GDM1 (cell line): ENCODE measurements at places on chromosomes 5 and 9.

DNA sequence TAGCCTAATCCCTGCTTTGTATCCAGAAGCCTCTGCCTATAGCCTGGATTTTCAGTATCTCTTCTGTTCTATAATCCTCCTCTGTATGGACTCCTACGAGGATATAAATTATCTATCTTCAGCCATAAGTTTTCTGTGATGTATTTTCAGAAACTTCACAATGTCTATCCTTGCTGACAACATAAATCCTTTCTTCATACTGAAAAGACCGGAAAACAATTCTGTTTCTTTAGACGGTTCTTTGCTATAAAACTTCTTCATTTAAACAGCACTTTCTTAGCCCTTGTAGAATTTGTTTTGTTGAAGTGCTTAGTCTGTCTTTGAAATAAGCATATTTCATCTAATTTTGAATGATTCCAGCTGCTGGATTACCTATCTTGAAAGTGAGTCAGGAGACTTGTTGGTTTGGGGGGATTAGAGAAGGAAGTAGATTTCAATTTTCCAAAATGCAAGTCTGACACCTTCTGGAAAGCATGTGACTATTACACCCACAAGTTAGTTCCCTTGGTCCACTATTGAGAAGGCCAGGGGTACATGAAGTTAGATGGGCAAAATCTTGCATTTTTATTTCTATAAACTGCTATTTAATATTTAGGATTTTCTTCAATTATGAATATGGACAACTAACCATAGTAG is 96.3 kb upstream of the RANBP3L start:
- peak; percentile 14 for DNase-seq

DNA sequence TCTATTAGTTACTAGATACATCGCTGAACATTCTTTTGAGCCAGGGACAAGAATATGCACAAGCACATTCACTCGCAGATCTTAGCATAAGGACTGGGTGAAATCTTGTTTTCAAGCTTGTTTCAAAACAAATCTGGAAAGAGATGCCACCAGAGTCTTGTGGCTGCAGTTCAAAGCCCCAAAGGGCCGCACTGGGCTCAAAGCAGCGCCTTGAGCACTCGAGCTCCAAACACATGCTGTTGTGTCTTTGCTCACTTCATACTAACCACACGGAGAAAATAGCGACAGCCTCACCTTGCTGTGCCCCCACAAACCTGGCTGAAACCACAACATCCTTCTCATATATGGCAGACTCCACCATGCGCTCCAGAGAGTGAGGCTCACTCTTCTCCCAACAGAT is 34.2 kb upstream of the IL7R start:
- no peak for DNase-seq

DNA sequence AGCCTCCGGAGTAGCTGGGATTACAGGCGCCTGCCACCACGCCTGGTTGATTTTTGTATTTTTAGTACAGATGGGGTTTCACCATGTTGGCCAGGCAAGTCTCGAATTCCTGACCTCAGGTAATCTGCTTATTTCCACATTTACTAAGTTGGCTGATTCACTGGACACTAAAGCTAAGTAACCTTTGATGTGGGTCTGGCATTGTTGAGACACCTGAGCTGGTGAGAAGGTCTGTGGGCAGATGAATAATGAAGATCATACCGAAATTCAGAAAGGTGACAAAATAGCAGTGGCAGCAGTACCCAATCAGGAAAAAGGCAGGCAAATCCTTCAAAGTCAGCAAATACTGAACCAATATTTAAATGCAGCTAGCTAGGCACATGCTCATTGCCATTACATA is 210.6 kb upstream of the ZNF608 start:
- no peak for DNase-seq

GRCh38 chr9:4113711-4114110 is 186.2 kb downstream of the GLIS3 start:
- no peak for DNase-seq

DNA sequence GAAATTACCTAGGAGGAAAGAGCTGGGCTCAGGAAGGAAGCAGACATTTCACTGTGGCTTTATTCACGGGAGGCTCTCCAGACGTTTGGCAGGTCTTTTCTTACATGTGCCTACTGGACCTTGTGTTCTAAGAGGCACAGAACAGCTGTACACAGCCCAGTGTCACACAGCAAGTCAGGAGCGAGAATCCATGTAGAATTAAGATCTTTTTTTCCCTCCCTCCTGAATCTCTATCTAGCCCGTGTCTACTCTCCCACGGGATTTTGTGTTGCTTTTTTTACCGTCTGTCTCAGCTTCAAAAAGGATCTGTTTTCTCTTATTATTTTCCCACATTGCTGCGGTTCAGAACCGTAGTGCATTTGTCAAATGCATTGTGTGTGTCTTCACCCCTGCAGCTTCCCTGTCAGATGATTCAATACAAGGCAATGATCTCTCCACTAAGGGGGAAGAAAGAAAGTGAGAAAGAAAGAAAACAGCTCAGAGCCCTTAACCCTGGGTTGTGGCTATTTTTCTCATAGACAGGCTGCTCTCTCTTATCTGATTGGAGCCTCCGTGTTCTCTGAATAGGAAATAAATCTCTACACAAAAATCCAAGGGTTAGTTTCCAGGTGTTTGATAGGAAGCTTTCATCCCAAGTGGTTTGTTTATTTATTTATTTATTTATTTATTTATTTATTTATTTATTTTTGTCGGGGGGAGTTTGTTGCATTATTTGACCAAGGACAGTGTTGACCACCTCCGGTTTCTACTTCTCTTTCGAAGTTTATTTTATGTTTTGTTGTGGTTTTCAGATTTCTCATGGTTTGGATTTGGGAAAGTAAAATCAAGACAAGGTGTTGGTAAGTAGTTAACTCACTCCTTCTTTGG is 191.0 kb downstream of the NTRK2 start:
- DNase-seq = no peak

DNA sequence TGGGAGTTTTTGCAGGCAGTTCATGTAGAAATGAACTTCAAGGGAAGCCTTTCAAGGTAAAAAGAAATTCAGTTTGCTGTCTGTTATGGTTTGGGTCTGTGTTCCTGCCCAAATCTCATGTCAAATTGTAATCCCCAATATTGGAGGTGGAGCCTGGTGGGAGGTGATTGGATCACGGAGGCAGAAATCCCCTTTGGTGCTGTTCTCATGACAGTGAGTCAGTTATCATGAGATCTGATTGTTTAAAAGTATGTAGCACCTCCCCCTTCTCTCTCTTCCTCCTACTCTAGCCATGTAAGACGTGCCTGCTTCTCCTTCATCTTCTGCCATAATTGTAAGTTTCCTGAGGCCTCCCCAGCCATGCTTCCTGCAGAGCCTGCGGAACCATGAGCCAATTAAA is 341.4 kb downstream of the ARHGEF28 start:
- DNase-seq = no peak

GRCh38 chr5:78758169-78758839 is 109.7 kb upstream of the LHFPL2 start:
- no peak for DNase-seq

GRCh38 chr5:131589510-131590348 is 45.3 kb downstream of the RAPGEF6 start:
- DNase-seq = peak; percentile 25

DNA sequence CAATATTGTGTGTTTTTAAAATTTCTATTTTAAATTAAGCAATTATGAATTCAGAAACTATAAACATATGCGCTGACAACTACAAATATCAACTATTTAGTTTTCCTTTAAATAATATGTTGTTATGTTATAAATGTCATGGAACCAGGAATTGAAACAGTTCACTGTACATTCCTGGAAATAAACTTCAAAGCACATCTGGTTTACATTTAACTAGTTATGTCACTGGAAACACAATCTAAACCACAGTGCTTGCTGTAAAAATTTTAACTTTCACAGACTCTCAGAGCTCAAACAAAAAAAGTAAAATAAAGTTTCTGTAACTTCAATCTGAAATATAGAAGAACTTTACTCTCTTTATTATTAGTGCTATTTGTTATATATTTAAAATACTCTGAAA is 179.2 kb downstream of the FBN2 start:
- DNase-seq = no peak

DNA sequence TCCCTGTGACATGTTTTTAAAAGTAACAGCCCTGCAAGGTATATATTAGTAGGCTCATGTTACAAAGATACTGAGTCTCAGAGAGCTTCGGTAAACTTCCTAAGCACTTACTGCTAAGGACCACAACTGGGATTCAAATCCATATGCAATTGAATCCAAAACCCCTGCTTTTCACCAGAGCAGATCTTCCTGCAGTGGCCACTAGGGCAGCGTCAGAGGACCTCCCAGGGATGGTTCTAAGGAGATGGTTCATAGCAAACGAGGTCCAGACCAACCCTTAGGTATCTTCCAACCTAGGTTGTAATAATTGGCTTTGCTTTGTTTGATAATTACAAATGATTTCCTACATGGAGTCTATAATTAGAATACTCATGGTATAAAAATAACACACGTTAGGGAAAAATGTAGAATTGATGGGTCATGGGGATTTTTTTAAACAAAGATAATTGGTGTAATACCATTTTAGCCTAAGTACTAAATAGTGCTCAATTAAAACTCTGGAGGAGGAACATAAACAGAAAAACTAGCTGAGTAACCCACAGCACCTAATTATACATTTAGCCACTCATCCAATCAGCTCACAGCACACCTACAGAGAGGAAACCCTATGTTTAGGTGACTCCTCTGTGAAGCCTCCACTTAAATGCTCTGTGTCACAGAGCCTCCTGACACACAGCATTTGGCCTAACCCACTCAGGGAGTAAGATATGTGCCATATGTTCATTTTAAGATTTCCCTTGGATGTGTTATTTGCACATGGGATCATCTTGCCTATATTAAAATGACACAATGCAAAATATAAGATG is 10.0 kb upstream of the CAST start:
- DNase-seq = no peak

DNA sequence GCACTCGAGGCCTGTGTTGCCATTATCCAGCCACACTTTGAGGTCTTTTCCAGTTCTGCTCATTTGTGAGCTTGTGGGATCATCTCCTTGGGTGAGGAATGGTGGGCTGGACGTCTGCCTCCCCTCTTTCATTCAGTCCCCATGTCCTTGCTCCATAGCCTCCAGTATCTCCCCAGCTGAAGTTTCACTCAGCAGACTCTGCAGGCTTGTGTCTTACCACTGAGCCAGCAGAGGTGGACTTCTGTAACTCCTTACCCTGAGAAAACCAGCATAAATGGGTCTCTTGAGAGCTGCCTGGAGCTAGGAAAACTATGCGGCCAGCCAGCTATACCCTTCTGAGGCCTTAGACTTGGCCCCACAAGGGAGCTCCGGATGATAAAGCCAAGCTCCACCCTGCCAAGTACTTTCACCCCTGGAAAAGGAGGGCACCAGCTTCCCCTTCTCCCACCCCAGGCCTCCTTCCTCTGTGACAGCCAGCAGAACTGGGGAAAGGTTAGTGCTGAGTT is 12.2 kb downstream of the IRF1 start:
- no peak for DNase-seq

DNA sequence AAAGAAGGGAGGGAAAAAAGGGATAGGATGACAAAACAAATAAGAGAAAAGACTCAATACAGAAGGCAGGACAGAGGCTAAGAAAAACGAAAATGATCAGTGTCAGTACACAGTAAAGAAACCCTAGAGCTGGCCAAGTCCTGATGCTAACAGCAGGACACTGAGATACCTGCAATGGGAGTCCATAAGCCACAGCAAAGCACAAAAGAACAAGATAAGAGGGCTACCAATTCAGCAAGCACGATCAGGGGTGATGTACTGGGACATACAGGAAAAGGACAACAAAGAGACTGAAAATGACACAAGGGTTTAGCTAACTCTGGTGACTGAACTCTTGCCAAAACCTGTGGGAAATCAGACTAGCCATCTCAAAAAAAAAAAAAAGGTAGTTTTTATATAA is 1072.6 kb upstream of the COX7C start:
- DNase-seq = no peak
